Activated naive CD4-positive, alpha-beta T cell treated with Interleukin-2 at 50 U/mL for 16 hours (primary cell): ENCODE measurements at places on chromosomes 2 and 18.
A peak's percentile ranks its signal among the peaks of the same experiment; 100 is the strongest.

DNA sequence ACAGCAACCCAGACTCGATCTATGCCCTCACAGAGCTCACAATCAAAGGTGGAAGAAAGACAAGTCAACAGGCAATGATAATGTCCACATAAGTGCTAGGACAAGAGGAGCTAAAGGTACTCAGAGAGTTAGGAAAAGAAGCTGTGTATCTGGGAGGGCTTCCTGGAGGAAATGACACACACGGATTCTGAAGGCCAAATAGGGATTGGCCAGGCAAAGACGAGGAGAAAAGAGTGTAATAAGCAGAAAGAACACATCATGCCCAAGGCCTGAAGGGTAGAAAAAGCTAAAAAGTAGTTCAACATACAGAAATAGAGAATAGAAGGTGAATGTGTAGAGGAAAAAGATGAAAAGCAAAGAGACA lies 36.1 kb downstream of the VIT start:
- DNase-seq: no peak

- DNase-seq: no peak
These were observed 109.7 kb downstream of the DOCK10 start for GRCh38 chr2:224932522-224932921.

DNA sequence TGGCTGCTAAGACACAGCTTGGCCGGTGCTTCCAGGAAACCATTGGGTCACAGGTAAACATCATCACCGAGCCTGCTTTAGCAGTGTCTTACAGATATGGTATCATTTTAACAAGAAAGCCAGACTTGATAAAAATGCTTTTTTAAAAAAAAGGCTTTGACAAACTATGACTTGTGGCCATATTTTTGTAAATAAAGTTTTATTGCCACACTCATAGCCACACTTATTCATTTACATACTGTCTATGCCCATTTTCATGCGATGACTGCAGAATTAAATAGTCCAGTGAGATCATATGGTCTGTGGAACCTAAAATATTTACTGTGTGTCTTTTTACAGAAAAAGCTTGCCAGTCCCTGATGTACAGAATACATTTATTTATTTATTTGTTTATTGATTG lies 242.0 kb downstream of the LTBP1 start:
- no peak for DNase-seq

DNA sequence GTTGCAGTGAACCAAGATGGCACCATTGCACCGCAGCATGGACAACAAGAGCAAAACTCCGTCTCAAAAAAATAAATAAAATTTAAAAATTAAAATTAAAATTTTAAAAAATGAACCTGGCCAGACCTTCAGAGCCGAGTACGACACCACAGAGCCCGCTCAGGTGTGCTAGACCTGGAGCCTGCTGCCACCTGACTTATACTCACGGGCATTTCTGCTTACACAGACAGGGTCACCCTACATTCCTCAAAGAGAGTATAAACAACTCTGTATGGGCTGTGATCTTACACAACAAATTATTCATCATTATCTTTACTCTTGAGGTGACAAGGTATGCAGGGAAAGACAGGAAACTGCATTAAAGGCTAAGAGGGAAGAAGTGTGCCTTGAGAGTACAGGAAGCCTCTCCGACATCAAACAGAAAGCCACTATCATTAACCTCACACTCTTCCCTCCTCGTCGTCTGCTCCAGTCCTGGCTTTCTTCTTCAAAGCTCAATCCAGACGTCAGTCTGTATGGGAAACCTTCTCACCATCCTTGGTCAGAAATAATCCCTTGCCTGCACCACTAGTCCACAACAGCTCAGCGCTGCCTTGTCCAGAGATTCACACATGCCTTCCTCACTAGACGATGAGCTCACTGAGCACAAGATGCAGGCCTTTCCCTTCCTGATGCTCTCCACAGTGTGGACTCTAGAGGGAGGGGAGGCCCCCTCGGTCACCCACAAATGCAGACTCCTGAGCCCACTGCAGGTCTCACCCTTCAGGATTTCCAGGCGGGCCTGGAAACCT lies 56.2 kb downstream of the UXS1 start:
- DNase-seq: no peak

DNA sequence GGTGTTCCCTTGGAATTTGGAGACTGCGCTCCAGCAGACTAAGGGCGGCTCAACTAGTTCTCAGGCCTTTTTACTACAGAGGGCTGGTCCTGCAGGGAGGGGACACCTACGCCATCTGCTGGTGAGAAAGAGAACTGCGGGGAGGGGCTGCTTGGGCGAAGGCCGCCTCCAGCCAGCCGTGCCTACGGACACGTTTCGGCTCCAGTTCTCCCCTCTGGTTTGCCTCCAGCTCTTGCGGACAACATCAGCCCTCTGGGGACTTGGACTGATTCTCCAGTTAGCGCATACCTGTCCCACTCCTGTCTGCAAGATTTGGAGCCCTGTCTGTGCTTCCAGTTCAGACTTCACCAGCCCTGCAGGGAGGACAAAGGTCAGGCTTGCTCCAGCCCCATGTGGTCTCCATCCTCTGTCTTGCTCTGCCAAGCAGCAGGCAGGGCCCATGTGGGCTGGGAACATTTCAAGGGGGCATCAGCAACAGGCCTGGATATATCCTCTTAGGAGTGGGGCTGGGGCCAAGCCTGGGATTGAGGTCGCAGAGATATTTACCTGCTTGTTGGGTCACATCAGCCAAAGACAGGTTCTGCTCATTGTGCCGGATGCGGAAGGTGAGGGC lies 10.3 kb downstream of the PTPRN start:
- peak; percentile 92 for DNase-seq

DNA sequence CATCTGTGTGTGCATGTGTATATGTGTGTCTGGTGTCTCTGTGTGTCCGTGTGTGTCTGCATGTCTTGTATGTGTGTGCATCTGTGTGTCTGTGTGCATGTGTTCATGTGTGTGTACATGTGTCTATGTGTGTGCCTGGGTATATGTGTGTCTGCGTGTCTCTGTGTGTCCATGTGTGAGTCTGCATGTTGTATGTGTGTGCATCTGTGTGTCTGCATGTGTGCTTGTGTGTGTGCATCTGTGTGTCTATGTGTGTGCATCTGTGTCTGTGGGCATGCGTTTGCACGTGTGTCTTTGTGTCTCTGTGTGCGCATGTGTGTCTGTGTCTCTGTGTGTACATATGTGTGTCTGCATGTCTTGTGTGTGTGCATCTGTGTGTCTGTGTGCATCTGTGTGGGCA lies 207.7 kb downstream of the TNS1 start:
- DNase-seq: no peak

DNA sequence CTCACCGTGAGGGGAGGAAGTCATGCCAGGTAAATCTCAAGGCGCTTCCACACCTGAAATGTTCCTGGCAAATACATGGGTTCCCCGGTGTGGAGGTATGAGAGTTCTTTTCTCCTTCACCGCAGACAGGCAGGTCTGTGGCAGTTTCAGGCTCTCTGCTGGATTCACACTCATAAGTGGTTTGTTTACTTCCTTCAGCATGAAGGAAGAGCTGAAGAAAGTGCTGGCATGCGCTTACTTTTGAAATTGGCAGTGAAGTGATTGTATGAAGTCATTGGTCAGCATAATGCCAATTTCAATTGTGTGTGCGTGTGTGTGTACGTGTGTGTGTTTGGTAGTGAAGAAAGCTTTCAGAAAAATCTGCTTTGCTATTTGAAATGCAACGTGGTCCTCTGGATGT lies 43.4 kb downstream of the RNF144A start:
- DNase-seq: no peak

DNA sequence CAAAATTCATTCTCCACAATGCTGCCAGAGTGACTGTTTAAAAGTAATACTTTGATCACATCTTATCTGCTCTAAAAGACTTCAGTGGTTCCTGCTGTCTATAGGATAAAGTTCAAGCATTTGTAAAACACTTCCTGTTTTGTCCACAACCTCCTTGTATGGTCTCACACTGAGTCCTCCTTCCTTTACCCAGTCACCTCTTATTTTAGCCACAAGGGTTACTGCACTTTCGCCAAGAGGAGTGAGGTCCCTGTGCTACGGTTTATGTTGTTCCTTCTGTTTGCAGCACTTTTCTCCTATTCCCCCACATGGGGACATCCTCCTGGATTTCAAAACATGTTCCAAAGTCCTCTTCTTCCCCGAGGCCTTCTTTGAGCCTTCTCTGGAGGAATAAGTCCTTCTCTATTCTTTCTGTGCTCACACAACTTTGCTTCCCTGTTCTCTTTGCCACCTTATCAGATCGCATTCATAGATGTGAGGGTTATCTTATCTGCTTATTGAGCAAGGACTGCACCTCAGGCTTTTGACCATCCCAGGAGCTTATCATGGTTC lies 112.2 kb upstream of the NABP1 start:
- DNase-seq: no peak

DNA sequence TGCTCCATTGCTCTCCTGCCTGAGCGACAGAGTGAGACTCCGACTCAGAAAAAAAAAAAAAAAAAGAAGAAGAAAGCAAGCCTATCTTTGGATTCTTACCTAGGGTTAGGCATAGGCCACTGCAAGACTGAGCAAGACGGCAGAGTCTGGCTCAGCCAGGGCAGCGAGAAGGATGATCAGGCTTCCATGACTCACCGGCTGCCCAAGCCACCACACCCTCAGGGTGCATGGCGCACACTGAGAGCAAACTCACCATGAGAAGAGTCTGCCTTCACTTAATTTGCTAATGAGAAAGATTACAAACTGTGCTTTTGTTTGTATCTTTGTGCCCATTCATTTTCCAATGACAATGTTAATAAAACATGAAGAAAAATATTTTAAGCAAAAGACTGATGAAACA lies 8.2 kb downstream of the FAM110C start:
- no peak for DNase-seq

GRCh38 chr2:3100386-3100785 lies 277.2 kb downstream of the EIPR1 start:
- no peak for DNase-seq

DNA sequence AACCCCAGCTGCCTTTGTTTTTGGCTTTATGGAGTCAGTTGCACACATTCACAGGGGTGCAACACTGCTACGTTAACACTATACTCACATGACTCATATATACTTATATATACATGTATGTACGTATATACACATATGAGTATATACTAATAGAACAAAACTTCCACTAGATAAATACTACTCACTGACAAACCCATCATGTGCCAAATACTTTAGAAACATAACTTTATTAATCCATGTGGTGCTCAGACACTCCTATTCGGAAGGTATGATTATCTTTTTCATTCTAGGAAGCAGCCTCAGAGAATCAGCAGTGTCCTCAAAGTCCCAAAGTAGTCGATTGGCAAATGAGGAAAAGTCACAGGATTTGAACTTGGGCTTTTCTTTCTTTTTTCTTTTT lies 7.9 kb downstream of the PMAIP1 start:
- DNase-seq: no peak

DNA sequence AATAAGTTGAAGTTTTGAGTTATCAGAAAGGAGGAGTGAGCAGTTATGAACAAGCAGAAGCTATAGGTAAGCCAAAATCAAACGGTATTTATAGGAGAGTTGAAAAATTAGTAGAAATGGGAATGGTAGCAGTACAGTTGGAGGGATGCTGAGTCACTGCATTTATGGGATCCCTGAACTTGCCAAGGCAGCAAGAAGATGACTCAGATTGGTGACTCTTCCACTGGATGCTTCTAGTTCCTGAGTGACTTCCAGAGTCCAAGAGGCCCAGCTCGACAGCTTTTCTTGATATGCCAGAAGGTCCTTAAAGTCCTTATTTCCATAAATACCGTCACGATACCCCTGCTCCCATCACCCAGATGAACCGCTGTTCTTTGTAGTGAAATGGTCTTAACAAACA lies 31.1 kb upstream of the ACTR3 start:
- DNase-seq: no peak

DNA sequence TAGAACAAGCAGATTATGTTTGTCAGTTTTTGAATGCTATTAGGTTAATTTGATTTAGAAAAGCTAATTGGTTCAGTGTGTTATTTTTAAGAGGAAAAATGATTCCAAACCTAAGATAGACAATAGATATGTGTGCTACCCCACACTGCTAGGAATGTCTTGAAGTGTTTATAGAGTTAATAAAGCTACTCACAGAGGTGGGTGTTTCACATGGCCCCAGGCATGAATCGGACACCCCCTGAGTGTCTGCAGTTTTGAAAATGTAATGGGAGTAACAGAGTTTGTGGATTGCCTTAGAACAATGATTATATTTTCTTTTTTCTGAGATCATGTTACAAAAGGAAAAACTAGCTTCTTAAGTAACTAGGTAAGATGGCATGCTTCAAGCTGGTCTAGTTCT lies 348.3 kb downstream of the ADCYAP1 start:
- DNase-seq: no peak

GRCh38 chr2:239722760-239723470 lies 302.2 kb downstream of the NDUFA10 start:
- DNase-seq: no peak

DNA sequence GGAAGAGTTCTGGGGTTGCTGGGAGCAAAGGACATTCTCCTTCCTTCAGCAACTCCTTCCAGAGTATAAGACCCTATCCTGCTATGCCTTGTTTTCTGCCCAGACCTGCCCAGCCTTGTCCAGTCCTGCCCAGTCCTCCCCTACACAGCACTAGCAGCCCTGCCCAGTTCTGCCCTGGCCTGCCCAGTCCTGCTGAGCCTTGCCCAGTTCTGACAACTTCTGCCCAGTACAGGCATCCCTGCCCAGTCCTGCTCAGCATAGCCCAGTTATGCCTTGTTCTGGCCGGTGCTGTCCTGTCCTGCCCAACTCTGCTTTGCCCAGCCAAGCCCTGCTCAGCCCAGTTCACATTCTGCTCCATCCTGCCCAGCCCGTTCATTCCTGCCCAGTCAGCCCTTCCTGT lies 44.9 kb upstream of the ALK start:
- no peak for DNase-seq

DNA sequence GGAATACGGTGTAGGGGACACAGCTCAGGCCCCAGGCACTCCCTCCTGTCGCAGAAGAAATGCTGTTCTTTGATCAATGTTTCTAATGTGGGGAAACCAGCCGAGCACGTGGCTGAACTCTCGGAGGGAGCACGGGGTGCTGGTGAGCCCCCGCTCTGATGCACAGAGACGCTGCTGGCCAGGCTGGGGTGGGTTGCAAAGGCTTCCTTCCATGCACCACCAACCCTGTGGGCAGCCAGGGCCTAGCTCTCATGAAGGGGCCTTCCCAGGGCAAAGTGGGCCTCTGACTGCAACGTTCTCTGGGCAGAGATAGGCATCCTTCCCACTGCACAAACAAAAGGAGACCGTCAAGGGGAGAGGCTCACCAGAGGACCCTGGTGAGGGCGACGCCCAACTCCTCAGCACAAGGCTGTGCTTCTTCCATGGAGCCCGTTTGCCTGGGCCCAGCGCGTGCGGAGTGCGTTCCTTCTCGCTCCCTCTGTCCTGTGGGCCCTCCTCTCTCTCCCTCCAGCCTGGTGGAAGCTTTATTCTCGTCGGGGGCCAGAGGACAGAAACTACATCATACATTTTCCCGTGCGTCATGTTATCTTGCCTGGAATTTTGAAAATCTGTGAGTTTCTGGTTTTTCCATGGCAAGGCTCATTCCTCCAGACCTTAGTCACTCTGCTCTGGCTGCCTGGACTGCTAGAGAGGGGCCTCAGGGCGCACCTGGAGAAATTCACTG lies 61.1 kb upstream of the SP3 start:
- no peak for DNase-seq

GRCh38 chr2:219081701-219082331 lies 21.1 kb upstream of the IHH start:
- no peak for DNase-seq
